Stimulated activated CD8-positive, alpha-beta memory T cell treated with anti-CD3 and anti-CD28 coated beads, Interleukin-12 subunit alpha, Interleukin-12 subunit beta, amount 100 ng/mL, for 4 hours (primary cell): ENCODE measurements at places on chromosomes 13 and 19.

DNA sequence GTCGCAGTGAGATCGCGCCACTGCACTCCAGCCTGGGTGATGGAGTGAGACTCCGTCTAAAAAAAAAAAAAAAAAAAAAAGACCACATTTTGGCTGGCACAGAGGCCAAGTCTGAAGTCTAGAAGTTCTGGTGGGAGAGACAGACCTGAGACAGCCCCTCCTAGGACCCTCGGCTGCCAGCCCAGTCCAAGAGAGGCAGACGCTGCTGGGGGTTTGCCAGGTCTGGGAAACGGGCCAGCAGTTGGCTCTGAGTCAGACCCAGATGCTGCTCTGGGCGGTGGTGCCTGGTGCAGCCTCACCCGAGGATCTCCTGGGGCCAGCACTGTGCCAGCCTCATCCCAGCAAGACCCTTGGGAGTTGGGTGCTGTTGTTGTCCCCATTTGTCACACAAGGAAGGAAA, 5.8 kb downstream of the FCHO1 start:
- no peak for DNase-seq

- no peak for DNase-seq
Observed at GRCh38 chr13:112249644-112250610, 126.2 kb upstream of the SPACA7 start.

DNA sequence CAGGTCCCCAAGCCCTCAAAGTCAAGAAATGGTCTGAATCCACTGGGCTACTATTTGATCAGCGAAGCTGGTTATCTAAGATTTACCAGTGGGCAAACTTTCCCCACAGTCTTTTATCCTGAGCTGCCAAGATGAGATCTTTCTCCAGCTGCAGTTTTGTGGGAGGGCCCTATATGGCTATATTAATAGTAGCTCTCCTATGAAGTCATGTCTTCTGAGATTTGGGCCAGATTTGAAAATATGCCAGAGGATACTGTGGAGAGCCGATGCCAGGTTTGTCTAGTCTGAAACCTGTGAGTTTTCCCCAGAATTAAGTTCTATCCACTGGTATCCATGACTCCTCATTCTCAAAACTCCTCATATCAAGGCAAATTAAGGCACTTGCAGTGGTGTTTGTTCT, 173.2 kb downstream of the FLT1 start:
- no peak for DNase-seq

DNA sequence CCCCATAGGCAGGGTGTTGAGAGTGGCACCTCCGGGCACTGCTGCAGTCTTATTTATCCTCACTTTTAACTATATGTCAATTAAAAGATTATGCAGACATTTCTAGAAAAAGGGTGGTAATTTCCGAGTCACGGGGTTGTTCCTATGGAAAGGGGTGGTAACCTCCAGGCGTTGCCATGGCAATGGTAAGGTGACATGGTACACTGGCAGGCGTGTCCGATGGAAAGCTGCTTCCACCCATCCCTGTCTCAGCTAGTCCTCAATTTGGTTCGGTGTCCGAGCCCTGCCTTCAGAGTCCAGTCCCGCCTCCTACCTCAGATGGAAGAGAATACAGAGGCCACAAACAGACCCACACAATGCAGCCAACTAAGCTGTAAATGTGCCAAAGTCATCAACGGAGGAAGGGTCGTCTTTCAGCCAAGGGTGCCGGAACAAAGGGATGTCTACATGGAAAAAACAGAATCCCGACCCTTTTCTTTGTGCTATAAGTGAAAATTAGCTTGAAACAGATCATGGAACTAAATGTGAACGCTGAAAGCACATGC, 72.6 kb upstream of the C13orf46 start:
- no peak for DNase-seq

- DNase-seq: no peak
Observed at GRCh38 chr19:48627201-48627864, 8.0 kb downstream of the SPHK2 start.

GRCh38 chr13:24737042-24737441, 26.9 kb upstream of the RNF17 start:
- DNase-seq: no peak

DNA sequence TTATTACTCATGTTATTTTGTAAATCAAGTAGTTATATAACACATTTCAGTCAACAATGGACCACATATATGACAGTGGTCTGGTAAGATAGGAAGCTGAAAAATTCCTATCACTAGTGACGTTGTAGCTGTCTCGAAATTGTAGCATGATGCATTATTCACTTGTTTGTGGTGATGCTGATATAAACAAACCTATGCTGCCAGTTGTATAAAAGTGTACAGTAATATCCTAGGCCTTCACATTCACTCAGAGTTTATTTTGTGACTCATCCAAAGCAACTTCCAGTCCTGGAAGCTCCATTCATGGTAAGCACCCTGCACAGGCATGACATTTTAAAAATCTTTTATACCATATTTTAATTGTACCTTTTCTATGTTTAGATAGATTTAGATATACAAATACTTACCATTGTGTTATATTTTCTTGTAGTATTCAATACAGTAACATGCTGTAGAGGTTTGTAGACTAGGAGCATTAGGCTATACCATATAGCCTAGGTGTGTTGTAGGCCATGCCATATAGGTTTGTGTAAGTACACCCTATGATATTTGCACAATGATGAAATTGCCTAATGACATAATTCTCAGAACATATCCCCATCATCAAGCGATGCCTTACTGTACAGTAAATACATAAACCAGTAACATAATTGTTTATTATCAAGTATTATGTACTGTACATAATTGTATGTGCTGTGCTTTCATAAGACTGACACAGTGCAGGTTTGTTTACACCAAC, 49.3 kb downstream of the IFT88 start:
- no peak for DNase-seq

- DNase-seq: no peak
Observed at GRCh38 chr19:46115396-46116106, 8.9 kb downstream of the IGFL3 start.

DNA sequence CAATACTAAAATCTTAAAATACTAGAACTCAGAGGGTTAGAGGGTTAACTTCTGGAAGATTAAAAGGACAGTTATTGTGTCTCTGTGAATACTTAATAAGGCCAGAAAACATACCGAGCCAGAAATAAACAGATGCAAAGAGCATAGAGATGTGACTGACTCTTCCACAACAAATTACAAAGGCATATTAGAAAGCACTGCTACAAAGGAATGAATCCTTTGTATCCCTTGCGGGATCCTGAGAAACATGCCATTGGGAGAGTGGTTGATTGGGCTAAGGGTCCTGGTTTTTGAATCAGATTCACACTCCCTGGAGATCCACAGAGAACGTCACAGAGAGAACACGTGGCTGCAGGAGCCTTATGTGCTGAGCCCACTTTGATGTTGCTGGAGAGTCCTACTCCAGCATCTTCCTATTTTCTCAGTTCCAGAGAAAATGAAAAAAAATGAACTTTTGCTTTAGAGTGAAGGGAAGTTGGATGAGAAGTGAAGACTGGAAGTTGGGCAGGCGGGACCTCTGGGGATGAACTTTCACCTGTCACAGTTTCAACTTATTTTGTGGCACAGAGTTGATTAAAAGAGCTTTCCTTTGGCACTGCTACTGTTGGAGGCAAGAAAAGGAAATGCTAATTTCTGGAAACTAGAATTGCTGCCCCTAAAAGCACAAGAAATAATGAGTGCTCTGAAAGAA, 309.9 kb downstream of the DCT start:
- DNase-seq: no peak

DNA sequence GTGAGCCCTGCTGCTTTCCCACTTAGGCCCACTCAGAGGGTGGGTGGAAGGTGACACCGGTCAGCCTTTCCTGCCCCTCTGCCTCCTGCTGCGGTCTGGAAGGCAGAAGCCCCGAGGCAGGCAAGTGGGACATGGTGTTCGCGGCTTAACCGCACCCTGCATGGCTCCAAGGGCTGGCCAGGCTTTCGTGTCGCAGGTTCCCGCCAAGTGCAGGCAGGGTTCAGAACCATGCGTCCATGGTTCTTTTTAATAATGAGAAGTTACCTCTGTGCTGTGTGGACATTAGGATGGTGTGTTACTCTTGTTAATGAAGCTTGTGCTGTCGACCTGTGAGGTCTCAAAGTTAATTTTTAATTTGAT, 986 bp downstream of the DGKH start:
- no peak for DNase-seq

- DNase-seq: no peak
Observed at GRCh38 chr13:71515744-71516038, 351.3 kb downstream of the DACH1 start.
